ENCODE measurements at places on chromosomes 7 and 10.
A peak's percentile ranks its signal among the peaks of the same experiment; 100 is the strongest.

- no peak for DNase-seq
Observed at GRCh38 chr7:39458061-39458745, 108.0 kb upstream of the YAE1 start.

DNA sequence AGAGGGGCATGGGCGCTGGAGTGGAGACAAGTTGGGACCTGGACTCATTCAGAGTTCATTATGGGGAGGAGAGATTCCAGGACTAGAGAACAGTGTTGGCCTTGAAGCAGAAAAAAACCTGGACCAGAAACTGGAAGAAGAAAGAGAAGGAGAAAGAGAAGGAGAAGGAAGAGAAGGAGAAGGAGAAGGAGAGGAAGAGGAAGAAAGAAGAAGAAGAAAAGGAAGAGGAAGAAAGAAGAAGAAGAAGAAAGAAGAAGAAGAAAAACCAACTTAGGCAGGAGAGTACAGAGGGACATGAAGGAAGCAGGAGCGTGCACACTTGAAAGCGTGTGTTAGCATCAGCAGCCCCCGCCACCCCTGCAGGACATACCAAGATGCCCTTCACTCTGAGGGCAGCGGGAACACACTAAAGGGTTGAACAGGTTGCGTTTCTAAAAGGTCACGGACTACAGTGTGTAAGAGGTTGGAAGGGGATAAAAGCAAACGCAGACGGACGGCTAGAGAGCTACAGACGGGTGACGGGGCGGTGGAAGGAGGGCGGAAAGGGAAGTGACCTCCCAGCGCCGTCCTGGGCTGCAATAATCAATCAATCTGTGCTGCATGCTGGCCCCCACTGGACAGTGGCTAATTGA is 95.3 kb downstream of the SEC61G start:
- DNase-seq, result no peak

DNA sequence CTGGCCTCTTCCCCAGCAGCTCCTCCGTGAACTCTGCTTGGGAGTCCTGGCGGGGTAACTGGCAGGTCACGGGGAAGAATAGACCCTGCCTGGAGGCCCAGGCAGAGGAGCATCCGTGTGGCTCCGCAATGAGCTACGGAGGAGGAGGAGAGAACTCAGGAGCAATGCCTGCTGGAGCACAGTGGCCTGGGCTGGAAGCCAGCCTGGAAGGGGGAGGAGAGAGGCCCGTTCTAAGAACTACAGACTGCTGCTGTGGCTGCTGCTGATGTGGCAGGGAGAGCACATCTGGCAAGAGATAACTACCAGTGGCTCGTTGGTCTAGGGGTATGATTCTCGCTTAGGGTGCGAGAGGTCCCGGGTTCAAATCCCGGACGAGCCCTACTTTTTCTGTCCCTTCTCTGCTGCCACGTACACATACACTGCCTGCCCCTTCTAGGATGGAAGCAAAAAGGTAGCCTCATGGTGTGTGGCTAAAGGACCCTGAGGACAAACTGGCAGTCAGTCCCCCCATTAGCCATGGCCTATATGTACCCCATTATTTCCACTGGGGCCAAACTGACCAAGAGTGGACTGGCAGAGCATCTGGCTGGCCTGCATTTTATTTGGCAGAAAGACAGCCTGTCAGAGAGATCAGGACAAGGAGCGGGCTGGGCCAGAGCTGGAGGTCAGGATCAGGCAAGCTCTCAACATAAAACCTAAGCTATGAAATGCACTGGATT is 7.7 kb upstream of the OPN1SW start:
- no peak for DNase-seq

DNA sequence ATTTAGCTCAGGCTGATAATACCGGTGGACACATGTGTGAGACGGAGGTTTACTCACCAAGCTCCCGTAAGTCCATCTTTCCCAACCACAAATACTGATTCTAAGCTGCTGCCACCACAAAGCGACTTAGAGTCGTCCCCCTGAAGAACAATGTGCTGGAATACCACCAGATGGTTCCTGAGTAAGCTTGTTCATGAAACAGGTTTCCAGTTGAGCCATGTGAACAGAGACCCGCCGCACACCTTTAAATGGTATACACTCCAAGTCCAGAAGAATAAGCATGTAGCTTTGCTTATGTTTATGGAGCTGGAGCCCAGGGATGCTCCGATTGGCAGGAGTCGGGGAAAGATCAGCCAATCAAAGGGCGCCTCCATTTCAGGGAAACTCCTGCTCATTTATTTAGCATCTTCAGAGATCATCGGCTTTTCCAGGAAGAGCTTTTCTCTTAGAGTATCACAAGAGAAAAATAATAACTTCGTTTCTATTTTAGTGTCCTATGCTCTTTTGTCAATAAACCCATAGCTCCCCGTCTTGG is 261.6 kb upstream of the AOAH start:
- DNase-seq, result no peak

DNA sequence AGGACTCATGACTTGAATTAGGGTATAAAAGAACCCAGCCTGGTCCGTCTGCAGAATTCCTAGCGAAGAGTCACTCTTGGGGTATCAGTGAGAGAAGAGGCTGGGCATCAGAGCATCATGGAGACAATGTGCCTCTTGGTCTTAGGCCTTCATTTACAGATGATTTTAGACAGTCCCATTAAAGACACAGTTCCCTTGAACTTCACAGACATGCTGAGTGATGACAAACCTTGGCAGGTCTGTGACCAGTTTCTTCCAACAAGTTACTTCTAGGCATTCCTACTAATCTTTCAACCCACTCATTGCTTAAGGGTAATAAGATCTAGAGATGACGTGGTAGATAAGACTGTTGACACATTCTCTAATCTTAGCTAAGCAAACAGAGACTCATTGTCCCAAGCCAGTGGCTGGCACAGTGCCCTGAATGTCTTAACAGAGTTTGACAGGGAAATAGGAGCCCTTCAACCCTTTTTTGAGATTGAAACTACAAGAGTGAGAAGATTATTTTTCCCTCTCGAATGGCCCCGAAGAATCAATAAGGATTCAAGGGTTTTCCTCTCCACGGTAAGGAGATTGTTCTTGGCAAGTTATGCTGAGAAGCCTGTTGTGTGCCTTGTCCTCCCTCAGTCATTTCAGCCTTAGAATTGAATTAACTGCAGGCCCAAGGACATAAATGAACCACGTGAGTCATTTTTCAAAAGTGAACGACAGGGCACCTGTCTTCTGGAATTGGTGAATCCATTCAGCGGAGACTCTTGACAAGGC is 281.1 kb downstream of the CCDC3 start:
- DNase-seq, result no peak

- DNase-seq, result no peak
Observed at GRCh38 chr7:3564231-3564630, 263.2 kb downstream of the SDK1 start.

- peak; percentile 37 for DNase-seq
Observed at GRCh38 chr7:593324-594115, 73.9 kb upstream of the PDGFA start.

- DNase-seq, result no peak
Observed at GRCh38 chr7:142108728-142109505, 2.6 kb upstream of the MGAM2 start.

- no peak for DNase-seq
Observed at GRCh38 chr10:101841826-101842225, 1.8 kb downstream of the KCNIP2 start.

DNA sequence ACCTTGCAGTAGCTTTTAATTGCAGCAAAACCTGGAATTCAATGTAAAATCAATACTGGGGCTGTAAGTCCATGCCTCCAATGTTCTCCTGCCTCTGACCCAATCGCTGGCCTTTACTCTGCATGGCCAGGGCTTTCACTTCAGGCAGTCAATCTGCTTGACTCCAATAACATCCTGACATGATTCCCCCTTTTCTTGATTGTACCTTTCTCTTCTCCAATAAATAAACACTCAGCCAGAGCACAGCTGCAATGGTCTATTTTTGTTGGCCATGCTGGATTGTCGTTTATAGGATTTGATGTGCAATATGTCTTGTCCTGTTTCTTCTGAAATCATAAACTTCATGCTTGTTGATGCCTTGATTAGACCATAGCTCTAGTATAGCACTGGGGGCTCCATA is 97.8 kb upstream of the COL1A2 start:
- DNase-seq, result no peak

GRCh38 chr7:96530786-96531185 is 178.9 kb downstream of the SEM1 start:
- DNase-seq, result no peak

- no peak for DNase-seq
Observed at GRCh38 chr10:57506414-57507094, 761.1 kb downstream of the IPMK start.

DNA sequence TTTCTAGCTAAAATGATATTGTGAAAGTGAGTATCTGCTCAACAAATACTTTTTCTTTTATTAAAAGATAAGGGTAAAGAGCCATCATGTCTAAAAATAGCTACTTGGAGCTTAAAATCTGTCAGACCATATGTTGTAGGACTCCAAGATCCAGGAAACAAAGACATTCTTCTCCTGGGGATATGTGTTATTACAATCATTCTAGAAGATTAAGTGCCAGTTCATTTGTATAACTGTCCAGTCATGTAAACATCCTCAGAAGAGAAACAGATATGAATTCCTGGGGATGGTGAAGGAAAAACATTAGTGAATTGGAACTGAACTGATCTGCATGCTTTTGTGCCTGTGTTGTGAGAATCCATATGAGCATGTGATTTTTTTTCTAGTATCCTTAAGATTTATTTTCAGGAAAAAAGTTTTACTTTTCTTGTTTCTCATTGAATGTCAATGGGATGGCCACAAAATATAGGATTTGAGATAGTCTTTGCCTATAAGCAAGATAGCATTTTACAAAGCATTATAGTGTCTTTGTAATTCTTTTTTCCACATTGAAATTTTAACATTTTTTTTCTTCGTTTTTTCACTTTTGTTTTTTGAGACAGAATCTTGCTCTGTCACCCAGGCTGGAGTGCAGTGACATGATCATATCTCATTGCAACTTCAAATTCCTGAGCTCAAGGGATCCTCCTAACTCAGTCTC is 14.4 kb upstream of the MTERF1 start:
- no peak for DNase-seq

- no peak for DNase-seq
Observed at GRCh38 chr10:132371641-132372081, 25.3 kb upstream of the PWWP2B start.

- DNase-seq, result no peak
Observed at GRCh38 chr7:148299350-148300276, 291.0 kb upstream of the C7orf33 start.

DNA sequence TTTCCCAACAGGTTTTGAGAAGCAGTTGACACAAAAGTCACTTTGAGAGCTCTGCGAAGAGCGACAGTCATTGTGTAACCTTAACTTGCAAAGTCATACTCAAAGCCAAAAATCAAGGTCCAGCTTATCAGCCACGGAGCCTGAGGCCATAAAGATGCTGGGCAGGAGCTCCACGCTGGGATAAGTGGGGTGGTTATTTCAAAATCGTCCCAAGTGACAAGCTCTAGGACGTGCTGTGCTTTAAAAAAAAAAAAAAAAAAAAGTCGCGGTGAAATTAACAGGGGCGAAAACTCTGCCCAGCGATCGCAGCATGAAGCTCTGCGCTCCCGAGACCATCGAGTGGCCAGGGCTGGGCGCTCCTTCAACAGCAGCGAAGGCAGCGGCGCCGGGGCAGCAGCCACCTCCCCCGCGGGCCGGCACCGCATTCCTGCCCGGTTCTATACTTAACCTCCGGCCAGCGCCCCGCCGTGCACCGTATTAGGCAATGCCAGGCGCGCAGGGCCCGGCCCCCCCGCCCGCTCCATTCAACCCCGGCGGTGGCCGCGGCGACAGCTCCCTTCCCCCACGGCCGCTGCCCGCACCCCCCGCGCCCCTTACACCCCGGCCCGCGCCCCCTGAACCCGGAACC is 657 bp downstream of the HACD1 start:
- DNase-seq, result peak; percentile 11

- DNase-seq, result peak; percentile 16
Observed at GRCh38 chr10:93921338-93921737, 27.6 kb downstream of the SLC35G1 start.

DNA sequence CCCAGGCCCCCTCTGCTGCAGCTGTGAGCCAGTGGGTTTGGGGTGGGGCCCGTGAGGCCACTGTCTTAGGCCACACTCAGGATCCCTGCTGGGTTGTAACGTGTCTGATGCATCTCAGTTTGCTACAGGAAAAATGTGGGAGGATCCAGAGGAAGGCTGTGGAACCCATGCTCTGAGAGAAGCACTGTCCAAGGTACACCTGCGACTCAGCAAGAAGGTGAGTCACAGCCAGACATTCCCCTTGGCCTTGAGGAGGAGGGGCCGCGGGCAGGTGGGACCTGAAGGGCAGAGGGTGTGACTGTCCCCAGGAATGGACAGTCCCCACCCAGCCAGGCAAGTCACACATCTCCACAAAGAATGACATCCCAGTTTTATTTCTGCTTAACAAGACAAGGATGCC is 27.8 kb upstream of the C10orf120 start:
- no peak for DNase-seq

DNA sequence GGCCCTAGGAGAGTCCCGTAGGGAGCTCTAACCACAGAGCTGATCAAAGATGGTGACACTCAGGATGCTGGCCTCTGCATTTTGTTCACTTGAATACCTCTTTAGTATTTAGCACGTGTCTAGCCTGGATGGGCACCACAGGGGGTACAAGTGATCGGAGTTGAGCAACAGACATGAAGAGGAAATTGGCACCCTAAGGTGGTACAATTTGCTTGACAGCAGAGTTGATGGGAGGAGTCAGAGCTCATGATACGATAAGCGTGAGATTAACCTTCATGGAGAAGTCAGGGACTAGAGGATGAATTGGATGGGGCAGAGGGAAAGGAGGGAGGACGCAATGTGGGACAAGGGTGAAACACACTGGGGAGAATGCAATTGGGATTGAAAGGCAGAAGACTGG is 9.9 kb upstream of the ZNF212 start:
- DNase-seq, result no peak

DNA sequence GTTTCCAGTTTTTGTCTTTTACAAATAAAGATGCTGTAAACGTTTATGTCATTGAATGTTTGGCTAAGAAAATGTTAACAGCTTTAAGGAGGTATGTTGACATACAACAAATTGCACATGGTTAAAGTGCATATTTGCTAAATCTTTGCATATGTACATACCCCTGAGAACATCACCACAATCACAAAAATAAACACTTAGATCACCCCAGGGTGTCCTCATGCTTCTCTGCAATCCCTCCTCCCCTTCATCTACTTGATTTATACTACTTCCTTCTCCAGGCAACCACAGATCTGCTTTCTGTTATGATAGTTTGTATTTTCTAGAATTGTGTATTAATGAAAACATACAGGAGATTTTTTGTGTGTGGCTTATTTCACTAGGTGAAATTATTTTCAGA is 209.5 kb downstream of the GLRX3 start:
- no peak for DNase-seq

DNA sequence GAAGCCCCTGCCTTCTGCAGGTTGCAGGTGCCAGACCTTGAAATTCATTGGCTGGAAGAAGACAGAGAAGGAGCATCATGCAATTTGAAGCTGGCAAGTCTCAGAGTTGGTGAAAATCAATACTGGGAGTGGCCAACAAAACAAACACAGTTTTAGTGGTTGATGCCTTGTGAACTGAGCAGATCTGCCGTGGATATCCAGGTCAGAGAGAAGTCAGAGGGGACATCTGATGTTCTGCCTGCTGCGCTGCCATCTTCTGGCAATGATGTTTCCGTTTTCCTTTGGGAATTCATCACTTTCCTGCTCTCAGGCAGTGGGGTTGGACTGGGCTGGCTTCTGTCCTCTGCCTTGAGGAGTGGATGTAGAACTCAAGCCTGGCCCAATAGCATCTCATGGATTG is 132.0 kb downstream of the RPS24 start:
- DNase-seq, result no peak

GRCh38 chr7:36314491-36314890 is 75.2 kb upstream of the ANLN start:
- DNase-seq, result no peak

GRCh38 chr10:103499881-103500280 is 6.4 kb downstream of the NEURL1 start:
- no peak for DNase-seq

- DNase-seq, result no peak
Observed at GRCh38 chr7:151249732-151250072, 1.2 kb upstream of the SMARCD3 start.

All from T-helper 1 cell (primary cell).